ENCODE measurements at places on chromosomes 5 and 9. TPM values are rescaled to one million over a fixed set of nuclear protein-coding genes. Genes with fewer than 3 reads are reported as not detected.

- H3K4me1 ChIP-seq = no peaks in the 10 kb centered on the region
- no peaks in the 10 kb centered on the region for H3K36me3 ChIP-seq
- no peaks in the 10 kb centered on the region for H3K27me3 ChIP-seq
Measured at GRCh38 chr9:13992138-13993088, 321.5 kb downstream of the NFIB start.

- H3K4me1 ChIP-seq = peaks cover 3% of the 10 kb centered on the region
- H3K27me3 ChIP-seq = no peaks in the 10 kb centered on the region
- no peak overlapping the region for H3K27ac ChIP-seq
- no peak for DNase-seq
- H3K36me3 ChIP-seq = no peaks in the 10 kb centered on the region
- H3K4me3 ChIP-seq = no peak overlapping the region
Measured at GRCh38 chr9:112789891-112790774, 39.6 kb downstream of the SNX30 start.

GRCh38 chr9:135600296-135600817 is 38.8 kb downstream of the PAEP start:
- no peaks in the 10 kb centered on the region for H3K4me1 ChIP-seq
- no peak overlapping the region for H3K4me3 ChIP-seq
- no peak overlapping the region for H3K27ac ChIP-seq
- no peaks in the 10 kb centered on the region for H3K27me3 ChIP-seq
- no peaks in the 10 kb centered on the region for H3K36me3 ChIP-seq

- no peaks in the 10 kb centered on the region for H3K36me3 ChIP-seq
- H3K4me1 ChIP-seq = no peaks in the 10 kb centered on the region
- no peak overlapping the region for H3K27ac ChIP-seq
- no peaks in the 10 kb centered on the region for H3K27me3 ChIP-seq
Measured at GRCh38 chr9:117746263-117746662, 42.1 kb downstream of the TLR4 start.

- no peaks in the 10 kb centered on the region for H3K27me3 ChIP-seq
- DNase-seq = no peak
Measured at GRCh38 chr9:12812710-12813109, 37.9 kb downstream of the LURAP1L start.

DNA sequence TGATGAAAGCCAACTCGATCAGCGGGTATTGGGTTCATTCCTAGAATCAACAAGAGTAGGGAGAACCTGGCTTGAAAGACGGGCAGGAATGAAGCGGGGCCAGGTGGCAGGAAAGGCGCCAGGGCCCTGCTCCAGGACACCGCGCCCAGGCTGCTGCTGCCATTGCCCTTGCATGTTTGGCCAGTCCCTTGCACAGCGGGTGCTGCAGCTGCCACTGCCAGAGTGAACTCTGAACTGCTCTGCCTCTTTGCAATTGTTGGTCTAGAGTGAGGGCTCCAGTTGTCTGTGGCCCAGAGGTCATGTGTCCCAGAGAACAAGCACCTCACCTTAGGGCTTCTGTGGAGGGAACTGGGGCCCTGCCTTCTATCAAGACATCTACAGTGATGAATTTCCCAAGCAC is 24.0 kb upstream of the CARTPT start:
- H3K4me1 ChIP-seq = peaks cover 5% of the 10 kb centered on the region
- DNase-seq = no peak
- H3K27ac ChIP-seq = no peak overlapping the region
- H3K36me3 ChIP-seq = no peaks in the 10 kb centered on the region
- H3K4me3 ChIP-seq = no peak overlapping the region
- no peaks in the 10 kb centered on the region for H3K27me3 ChIP-seq

- peak overlapping the region; percentile 90 for H3K27ac ChIP-seq
- peaks cover 47% of the 10 kb centered on the region for H3K4me1 ChIP-seq
- peak overlapping the region; percentile 85 for H3K4me3 ChIP-seq
- no peaks in the 10 kb centered on the region for H3K36me3 ChIP-seq
- H3K27me3 ChIP-seq = no peaks in the 10 kb centered on the region
Measured at GRCh38 chr5:132962429-132963021, 909 bp downstream of the AFF4 start.

DNA sequence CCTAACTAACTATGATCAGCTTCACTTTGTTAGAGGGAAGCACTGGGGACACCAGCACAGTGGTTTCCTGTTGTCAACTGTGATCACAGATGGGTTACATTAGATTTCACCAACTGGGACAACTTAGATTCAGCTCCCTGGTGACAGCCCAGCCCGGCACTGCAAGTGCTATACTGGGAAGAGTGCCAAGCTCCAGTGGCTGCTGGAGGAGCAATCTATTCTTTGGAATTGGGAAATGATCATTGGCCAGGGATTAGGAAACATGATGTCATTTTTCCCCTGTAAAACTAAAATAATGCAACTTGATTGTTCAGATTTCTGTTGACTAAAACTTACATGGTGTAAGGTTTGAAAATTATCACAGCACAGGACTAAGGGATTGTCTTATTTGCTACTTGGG is 33.2 kb downstream of the PTGR1 start:
- H3K27ac ChIP-seq = no peak overlapping the region
- H3K36me3 ChIP-seq = no peaks in the 10 kb centered on the region
- no peaks in the 10 kb centered on the region for H3K4me1 ChIP-seq
- DNase-seq = no peak
- no peak overlapping the region for H3K4me3 ChIP-seq

- no peaks in the 10 kb centered on the region for H3K27me3 ChIP-seq
- peak overlapping the region; percentile 89 for H3K27ac ChIP-seq
- H3K4me1 ChIP-seq = peaks cover 28% of the 10 kb centered on the region
- peak overlapping the region; percentile 75 for H3K4me3 ChIP-seq
- H3K36me3 ChIP-seq = peaks cover 31% of the 10 kb centered on the region
Measured at GRCh38 chr5:179731791-179732411, 721 bp upstream of the MAML1 start.

DNA sequence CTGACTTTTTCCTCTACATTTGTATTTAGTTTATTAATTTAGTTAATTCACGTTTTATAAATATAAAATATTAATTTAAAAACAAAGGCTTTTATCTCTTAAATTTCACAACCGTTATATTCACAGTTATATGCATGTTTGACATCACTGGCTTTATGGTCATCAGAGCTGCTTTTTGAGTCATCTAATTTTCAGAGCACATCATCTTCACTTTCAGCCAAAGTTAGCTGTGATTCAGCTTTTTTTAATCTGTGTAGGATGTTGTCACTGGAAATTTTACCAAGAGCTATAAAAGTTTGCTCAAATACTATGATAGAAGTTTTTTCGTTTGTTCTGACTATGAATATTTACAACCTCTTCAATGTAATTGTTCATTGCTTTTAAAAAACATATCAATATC is 12.4 kb downstream of the CDC37L1 start:
- peaks cover 10% of the 10 kb centered on the region for H3K36me3 ChIP-seq
- no peak for DNase-seq
- H3K27ac ChIP-seq = no peak overlapping the region
- no peaks in the 10 kb centered on the region for H3K4me1 ChIP-seq
- no peak overlapping the region for H3K4me3 ChIP-seq

Gene NDUFA8
- total RNA-seq = 54.6 TPM

GRCh38 chr5:96425443-96425842 is 7.6 kb downstream of the PCSK1 start:
- H3K4me1 ChIP-seq = no peaks in the 10 kb centered on the region
- DNase-seq = no peak
- H3K27me3 ChIP-seq = no peaks in the 10 kb centered on the region
- H3K27ac ChIP-seq = no peak overlapping the region
- H3K36me3 ChIP-seq = no peaks in the 10 kb centered on the region

- no peaks in the 10 kb centered on the region for H3K4me1 ChIP-seq
- no peak overlapping the region for H3K4me3 ChIP-seq
- DNase-seq = no peak
- no peaks in the 10 kb centered on the region for H3K36me3 ChIP-seq
- H3K27ac ChIP-seq = no peak overlapping the region
Measured at GRCh38 chr9:104330841-104331240, 173.2 kb upstream of the OR13F1 start.

GRCh38 chr5:180813420-180813819 is 10.8 kb upstream of the MGAT1 start:
- no peaks in the 10 kb centered on the region for H3K36me3 ChIP-seq
- no peak overlapping the region for H3K4me3 ChIP-seq
- no peak overlapping the region for H3K27ac ChIP-seq
- peaks cover 42% of the 10 kb centered on the region for H3K4me1 ChIP-seq
- H3K27me3 ChIP-seq = no peaks in the 10 kb centered on the region

Gene NUTM2G
- not detected for total RNA-seq

Gene ARHGEF39
- 7.7 TPM for total RNA-seq

Gene SARDH
- 2.0 TPM for total RNA-seq

Data from CD8-positive, alpha-beta memory T cell (primary cell).